ENCODE measurements at places on chromosomes 3 and 15.
A peak's percentile ranks its signal among the peaks of the same experiment; 100 is the strongest.

GRCh38 chr3:127835993-127836882 is 13.9 kb upstream of the MGLL start:
- DNase-seq, result no peak

DNA sequence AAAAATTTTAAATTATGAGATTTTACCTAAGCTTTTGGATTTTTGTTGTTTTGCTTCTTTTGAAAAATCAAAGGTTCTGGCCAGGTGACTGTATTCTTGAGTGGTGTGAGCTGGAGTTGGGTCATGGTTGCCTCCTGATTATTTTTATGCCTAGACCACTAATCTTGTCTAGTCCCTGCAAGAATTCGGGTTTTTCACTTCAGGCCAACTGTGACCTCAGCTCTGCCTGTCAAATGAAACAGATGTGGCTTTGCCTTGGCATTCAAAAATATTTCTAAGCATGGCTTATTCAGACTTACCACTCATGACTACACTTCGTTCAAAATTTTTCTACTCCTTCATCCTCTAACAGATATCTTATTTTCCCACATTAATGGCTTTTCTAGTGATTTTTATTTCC is 25.4 kb upstream of the CDV3 start:
- no peak for DNase-seq

DNA sequence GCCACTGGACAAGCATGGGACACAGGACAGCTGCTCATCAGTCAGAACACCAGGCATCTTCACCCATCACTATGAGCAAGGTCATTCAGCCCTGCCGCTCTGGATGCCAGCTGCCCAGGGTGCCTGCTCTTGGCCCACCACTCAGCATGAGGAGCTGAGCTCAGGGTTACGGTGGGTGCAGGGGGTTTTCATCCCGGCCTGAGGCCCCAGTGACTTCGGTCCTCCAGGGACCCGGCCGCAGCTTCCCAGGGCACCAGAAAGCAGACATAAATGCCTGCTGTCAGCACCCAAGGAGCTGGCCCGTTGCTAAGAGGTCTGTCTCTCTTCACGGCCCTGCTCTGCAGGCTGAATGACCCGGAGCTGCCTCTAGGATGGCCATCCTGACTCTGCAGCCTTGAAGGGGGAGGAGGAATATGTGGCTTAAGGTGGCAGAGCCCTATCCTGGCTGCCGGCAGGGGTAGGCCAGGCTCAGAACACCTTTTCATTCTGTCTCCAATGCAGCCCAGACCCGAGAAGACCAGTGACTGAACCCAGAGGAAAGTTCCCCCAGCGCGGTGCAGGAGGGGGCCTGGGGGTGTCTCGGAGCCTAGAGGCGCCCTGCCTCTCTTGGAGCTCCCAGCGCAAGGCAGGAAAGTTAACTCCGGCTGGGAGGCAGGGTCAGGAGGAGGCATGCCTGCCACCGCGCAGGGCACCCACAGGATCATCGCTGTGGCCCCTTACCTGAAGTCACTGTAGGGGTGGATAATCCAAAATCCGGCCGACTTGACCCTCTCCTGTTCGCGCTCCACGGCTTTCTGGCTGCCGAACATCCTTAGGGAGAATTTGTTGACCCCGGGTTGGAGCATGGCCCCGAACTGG is 1.8 kb downstream of the HCN4 start:
- no peak for DNase-seq

DNA sequence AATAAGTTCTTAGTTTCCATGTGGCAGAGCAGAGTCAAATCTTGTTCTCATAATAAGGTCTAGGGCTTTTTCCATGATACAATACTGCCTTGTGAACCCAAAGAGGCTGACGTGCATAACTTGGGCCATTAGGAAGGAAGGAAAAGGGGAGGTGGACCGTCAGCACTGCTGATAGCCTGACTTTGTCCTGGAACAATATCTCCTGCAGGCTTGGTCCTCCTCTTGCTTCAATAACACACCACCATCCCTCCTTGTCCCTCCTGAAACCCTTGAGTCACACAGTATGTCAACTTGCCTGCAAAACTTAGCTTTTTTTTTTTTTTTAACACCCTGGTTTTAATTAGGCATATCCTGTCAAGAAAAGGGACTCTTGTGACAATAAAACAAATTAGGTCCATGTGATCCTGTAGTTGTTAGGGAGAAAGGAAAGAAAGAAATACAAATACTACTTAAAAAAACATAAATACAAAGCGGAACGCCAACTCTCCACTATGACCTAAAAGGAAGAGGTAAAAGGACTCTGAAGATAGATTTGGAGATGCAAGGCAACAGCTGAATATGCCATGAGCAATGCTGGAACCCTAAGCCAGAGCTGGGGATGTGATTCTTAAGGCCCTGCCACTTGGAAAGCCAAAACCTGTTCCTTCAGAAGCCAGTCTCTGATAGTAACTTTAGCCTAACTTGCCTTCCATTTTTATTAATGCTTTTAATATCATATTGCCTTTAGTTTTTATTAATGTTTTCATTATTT is 67.0 kb downstream of the WWTR1 start:
- DNase-seq, result no peak

GRCh38 chr3:20222274-20222673 is 36.3 kb upstream of the SGO1 start:
- DNase-seq, result no peak

DNA sequence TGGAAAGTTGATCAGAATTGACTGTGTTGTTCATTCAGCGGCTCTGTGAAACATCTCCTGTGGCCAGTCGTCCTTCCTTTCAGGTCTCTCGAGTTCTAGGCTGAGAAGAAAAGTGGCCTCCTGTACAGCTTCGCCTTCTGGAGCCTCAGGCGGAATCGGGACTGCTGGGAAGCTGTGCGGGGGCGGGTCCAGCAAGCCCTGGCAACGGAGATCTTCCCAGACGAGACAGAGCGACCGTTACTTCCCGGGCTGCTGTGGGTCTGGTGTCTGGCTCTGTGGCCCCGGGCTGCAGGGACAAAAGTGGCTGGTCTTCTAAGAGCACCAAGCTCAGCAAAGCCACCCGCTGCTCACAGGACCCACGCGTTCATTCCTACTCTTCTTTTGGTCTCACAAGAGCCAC is 88.6 kb upstream of the CACNA2D3 start:
- DNase-seq, result peak; percentile 18

DNA sequence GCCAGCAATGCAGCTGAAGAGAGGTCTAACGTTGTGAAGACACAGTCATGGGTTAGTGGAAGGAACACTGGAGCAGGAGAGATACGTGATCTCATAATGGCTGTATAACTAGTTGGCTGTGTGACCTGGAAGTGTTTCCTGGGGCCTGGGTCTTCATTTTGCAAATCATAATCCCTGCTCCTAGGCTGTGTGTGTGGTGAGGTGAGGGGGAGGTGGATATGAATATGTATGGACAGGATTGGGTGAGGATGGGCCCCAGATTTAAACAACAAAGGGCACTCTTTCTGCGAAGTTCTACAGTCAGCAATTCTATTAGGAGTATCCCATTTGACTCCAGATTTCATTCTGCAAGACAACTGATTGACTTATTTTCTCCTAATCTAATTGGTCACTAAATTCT is 41.3 kb downstream of the ANKRD28 start:
- DNase-seq, result no peak

DNA sequence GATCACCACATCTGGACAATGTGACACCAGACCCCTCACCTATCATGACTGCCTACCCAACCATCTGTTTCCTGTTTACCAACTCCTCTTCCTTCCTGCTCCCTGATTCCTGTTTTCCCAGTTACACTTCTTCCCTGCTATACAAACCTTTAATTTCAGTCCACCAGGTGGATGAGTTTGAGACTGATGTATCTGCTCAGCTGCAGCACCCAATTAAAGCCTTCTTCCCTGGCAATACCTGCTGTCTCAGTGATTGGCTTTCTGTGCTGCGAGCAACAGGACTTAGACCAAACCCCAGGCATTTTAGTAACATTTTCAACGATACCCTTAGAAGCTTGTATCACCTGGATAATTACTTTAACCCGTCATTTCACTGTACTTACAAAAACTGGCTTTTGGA is 968.2 kb upstream of the NR2F2 start:
- DNase-seq, result no peak

DNA sequence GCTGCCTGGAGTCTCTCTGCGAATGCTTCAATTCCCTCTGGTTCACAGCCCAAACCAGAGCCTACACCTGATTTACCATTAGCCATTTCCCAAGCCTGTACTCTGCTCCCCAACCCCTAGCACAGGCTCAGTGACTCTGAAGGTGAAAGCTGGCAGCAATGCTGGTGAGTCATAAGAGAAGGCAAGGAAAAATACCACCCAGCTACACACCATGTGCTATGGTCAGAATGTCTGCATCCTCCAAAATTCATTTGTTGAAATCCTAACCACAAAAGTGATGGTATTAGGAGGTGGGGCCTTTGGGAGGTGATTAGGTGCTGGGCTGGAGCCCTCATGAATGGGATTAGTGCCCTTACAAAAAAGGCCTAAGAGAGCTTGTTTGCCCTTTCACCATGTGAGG is 117.1 kb upstream of the TJP1 start:
- DNase-seq, result no peak

- DNase-seq, result no peak
Measured at GRCh38 chr3:166993015-166993630, 387.0 kb downstream of the ZBBX start.

GRCh38 chr15:98649472-98650416 is 1.4 kb downstream of the IGF1R start:
- DNase-seq, result no peak

DNA sequence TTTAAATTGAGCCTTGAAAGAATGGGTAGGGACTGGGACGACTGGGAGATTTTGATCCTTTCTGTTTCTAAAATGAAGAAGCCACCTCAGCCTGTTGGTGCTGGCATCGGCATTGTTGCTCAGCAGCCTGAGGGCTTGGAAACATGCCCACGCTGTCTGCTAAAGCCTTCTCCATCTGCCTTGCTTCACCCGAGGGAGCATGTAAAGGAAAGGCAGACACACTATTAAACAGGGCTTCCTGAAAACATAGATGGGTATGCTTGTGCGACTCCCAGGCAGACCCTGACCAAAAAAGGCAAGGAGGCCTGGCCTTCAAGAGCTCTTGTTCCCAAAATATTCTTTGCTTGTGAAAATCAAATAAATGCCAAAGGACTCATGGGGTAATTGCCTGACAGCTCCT is 84.2 kb upstream of the SLC4A7 start:
- peak; percentile 72 for DNase-seq

GRCh38 chr3:50150863-50151686 is 4.0 kb upstream of the SEMA3F start:
- DNase-seq, result peak; percentile 93

DNA sequence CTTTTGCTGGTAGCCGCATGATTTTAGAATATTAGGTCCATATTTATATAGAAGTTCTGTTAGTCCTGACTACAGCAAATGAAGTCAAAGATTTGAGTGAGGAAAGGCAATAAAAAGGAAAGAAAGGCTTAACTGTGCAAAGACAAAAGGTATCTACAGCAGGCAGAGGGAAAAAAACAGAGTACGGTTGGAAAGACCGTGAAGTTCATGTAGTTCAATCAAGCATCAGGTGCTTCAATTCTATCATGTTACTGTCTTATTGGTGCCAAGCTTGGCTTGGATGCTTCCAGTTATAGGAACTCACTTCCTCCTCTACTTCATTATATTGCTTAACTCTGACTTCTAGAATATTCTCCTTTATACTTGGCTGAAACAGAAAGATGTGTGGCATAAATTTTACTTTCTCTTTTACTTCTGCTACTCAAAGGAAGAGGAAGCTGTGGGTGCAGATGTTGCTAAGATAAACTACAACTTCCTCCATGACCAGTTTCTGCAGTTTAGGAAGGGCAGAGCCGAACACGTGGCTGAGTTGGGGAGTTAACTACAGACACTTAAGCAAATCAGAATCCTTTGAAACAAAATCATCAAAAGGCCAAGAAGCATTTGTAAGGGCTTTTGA is 72.6 kb upstream of the ZBED2 start:
- no peak for DNase-seq

DNA sequence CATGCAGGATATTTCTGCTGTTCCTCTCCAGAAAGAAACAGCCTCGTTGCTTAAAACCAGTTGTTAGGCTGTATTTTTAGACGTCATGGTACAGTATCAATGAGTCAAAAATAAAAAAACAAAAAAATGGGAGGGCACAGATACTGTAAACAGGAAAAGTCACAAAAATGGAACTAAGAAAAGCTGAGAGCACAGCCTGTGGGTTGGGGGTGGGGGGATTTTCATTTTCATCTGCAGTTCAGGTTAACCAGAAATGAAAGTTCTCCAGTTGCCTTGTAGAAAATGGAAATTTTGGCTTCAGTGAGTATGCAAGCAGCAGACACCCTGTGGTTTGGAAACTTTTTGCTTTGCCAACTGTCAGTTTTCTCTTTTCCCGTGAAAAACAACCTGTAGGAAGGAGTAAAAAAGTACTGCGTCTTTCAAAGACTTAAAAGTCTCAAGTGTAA is 59.0 kb downstream of the FRMD4B start:
- no peak for DNase-seq

GRCh38 chr15:44468709-44469385 is 41.4 kb downstream of the CTDSPL2 start:
- DNase-seq, result no peak

GRCh38 chr3:144770915-144771351 is 799.3 kb downstream of the DIPK2A start:
- no peak for DNase-seq

Data from breast epithelium (tissue), 4 donors.